ENCODE measurements at places on chromosomes 3 and 15. TPM values are rescaled to one million over a fixed set of nuclear protein-coding genes. Genes with fewer than 3 reads are reported as not detected.

The COLQ gene
- polyA plus RNA-seq, result 17.8 TPM

The CRYGS gene
- polyA plus RNA-seq, result 3.5 TPM

The CDC25A gene
- polyA plus RNA-seq, result 4.0 TPM

The CFAP92 gene
- 1.4 TPM for polyA plus RNA-seq

GRCh38 chr3:104452697-104453096, 914.0 kb upstream of the ALCAM start:
- DNase-seq, result no peak

DNA sequence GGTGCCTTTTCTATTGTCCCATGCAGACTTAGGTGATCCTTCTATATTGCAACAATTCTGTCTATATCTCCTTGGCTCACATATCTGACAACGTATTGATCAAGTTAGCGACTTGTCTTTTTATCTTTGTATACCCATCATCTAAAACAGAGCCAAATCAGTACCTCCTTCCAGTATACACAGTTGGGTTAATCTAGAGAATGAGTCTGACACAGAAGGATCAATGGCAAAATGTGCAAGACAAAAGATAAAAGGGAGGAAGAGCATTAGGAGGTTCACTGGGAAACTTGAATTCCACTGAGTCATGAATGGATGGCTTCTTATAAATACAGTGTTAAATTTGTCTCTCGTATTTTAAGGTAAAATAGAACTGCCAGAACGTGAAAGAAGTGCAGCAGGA, 6.0 kb downstream of the AADAC start:
- no peak for DNase-seq

GRCh38 chr3:117543521-117543920, 833.9 kb downstream of the TUSC7 start:
- DNase-seq, result no peak

DNA sequence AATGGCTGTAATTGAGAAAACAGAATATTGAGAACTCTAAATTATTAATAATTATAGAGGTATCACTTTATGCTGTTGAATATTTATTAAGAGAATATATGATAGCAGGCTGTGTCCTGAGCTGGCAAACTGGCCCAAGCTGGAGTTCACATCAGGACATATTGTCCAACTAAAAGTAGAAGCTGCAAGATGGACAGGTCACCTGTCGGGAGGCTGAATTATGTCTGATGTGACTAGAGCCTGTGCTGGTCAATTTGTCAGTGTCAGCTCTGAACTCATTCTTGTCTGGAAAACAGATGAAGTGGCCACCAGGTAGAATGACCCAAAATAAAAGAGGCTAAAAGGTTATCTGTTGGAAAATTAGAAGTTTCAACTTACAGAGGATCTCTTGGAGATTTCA, 392.2 kb downstream of the LRTM1 start:
- no peak for DNase-seq

DNA sequence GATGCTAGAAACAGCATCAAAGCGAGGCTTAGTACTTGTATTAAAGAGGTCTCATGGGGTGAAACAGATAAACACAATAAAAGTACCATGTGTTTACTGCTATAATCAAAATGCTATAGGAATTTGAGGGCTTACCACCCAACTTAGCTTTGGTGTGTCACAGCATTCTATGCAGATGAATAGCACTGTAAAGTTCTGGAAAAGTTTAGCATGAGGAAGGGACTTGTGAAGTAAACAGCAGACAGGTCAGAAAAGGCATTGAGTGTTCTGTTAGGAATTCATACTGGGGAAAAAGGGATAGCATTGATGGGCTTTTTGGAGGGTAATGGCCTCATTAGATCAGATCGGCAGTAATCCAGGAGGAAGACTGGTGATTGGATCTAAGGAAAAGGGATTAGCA, 505.3 kb downstream of the NLGN1 start:
- DNase-seq, result no peak

DNA sequence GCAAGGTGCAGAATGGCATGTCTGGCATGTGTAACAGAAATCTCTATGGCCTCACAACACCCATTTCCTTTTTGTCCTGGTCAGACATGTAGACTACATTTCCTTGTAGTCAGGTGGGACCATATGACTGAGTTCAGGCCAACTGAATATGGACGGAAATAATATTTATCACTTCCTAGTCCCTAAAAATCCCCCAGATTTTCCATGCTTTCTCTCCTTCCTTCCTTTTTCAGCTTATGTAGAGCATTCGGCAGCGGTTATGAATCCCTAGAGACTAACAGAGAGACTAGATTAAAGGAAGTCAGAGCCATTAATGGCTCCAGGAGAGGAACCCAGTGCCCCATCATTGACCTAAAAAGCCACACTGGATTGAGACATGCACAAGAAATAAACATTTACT, 35.8 kb downstream of the SLC9A9 start:
- no peak for DNase-seq

DNA sequence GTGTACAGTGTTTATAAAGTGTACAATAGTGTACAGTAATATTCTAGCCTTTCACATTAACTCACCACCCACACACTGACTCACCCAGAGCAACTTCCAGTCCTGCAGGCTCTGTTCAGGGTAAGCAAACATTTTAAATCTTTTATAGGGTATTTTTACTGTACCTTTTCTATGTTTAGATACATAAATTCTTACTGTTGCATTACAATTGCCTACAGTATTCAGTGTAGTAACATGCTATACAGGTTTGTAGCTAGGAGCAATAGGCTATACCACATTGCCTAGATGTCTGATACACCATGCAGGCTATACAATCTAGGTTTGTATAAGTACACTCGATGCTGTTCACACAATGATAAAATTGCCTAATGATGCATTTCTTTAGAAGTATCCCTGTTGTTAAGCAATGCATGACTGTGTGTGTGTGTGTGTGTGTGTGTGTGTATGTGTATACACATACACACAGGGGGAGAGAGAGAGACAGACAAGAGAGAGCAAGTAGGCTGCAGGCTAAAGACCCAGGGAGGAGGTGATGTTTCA, 72.5 kb upstream of the PRR23C start:
- DNase-seq, result no peak

DNA sequence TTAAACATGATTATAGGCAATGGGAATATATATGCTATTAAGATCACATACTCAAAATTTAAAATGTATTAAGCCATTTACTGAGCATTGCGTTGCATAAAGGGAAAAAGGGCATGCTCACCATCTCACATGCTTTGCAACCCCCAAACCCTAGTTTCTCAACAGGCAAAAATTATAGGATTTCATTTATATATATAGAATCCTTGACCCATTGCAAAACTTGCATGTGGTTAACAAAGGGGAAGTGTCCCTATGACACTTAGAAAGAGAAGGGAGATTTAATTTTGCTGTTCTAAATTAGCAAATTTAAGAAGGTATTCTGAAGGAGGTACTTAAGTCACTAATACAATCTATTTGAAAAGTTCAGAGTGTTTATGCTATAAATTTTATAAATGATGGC, 837.8 kb downstream of the DIPK2A start:
- no peak for DNase-seq

DNA sequence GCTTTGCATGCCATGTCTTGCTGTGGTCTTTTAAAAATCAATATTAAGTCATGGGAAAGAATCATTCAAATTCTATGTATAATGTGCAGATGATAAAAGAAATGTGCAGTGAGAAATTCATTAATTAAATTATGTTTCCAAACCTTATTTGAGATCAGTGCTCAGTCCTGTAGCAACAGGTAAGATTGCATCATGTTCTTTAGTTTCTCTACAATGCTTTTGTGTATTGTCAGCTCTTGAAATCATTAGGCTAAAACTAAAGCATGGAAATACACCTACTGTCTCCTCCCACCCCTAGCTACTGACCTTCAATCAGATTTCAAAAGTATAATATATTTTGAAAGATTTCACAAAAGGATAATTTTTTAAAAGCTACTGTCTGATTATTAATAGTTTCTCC, 612.7 kb downstream of the ROBO2 start:
- DNase-seq, result no peak

- DNase-seq, result no peak
Observed at GRCh38 chr3:23072693-23073092, 130.4 kb upstream of the UBE2E2 start.

GRCh38 chr3:32353351-32353750, 38.3 kb upstream of the CMTM7 start:
- DNase-seq, result no peak

Data from hindlimb muscle (tissue), 1 donor.